Fibroblast of upper back skin (primary cell): ENCODE measurements at places on chromosomes 1 and 21.

- peak; percentile 45 for DNase-seq
Observed at GRCh38 chr1:85280636-85281035, 4.2 kb upstream of the BCL10 start.

GRCh38 chr1:248752161-248753028 lies 3.2 kb downstream of the LYPD8 start:
- DNase-seq, result no peak

- DNase-seq, result no peak
Observed at GRCh38 chr1:1917995-1918900, 831 bp downstream of the TMEM52 start.

DNA sequence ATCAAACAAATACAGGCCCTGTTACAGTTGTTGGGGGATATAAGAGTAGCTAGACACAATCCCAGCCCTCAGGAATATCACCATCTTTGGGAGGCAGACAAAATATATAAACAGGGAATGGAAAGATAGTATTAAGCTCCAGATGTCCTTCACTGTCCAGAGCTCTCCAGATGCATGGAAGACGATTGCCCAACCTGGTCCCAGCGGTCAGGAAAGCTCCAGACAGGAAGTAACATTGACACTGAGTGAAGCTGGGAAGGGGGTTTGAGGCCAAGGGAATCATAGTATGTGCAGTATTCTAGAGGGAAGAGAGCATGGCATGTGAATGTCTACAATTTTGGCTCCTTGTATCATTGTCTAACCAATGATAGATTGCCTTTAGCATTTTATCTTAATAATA lies 173.9 kb upstream of the HOOK1 start:
- DNase-seq, result no peak

DNA sequence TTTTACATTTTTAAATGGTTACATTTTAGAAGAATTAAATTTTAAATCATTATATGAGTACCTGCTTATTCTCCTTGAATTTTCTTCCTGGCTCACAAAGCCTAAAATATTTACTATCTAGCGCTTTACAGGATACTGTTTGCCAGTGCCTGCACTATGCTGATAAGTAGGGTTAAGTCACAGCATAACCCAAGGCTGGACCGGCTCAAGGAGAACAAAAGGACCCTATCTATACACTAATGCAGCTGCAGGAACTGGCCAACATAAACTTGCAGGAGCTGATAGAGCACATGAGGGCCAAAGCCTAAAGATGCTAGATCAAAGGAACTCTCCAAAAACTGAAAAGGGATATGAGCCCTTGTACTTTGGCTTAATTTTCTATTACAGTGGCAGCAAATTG lies 1086.9 kb upstream of the TMPRSS15 start:
- DNase-seq, result no peak

- peak; percentile 87 for DNase-seq
Observed at GRCh38 chr1:23168445-23169194, at the start of gene LUZP1. Gene LUZP1, minus strand, starts transcription at chr1:23168856.

- DNase-seq, result no peak
Observed at GRCh38 chr1:31865728-31866449, 50.1 kb upstream of the SPOCD1 start.
